ENCODE measurements at places on chromosomes 4 and X. TPM values are rescaled to one million over a fixed set of nuclear protein-coding genes. Genes with fewer than 3 reads are reported as not detected.

The ATP5ME gene
- 248 TPM for polyA plus RNA-seq

The MAMLD1 gene
- polyA plus RNA-seq, result 7.1 TPM

The FAM53A gene
- polyA plus RNA-seq, result 3.6 TPM

DNA sequence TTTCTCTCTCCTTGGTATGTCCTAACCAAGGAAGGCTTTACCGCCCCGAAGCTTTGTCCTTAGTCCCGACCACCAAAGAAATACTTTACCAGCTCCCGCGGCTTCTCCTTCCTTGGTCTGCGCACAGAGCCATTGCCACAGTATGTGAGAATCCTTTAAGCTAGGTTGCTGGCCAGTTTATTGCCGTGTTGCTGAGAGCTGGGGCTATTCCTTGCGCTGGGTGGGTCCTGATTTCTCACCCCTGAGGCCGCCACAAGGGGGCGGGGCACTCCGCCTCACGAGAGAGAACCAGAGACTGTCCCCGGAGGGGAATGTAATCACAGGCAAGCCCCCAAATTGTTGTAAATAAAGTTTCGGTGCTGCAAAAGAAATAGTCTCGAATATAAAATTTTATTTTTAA, 331.0 kb upstream of the PCDH10 start:
- DNase-seq, result no peak

Measured in right renal pelvis (tissue), 4 donors.